ENCODE measurements at places on chromosomes 16 and 17. TPM values are rescaled to one million over a fixed set of nuclear protein-coding genes. Genes with fewer than 3 reads are reported as not detected.

Gene MRPS7
- total RNA-seq: 73.6 TPM

DNA sequence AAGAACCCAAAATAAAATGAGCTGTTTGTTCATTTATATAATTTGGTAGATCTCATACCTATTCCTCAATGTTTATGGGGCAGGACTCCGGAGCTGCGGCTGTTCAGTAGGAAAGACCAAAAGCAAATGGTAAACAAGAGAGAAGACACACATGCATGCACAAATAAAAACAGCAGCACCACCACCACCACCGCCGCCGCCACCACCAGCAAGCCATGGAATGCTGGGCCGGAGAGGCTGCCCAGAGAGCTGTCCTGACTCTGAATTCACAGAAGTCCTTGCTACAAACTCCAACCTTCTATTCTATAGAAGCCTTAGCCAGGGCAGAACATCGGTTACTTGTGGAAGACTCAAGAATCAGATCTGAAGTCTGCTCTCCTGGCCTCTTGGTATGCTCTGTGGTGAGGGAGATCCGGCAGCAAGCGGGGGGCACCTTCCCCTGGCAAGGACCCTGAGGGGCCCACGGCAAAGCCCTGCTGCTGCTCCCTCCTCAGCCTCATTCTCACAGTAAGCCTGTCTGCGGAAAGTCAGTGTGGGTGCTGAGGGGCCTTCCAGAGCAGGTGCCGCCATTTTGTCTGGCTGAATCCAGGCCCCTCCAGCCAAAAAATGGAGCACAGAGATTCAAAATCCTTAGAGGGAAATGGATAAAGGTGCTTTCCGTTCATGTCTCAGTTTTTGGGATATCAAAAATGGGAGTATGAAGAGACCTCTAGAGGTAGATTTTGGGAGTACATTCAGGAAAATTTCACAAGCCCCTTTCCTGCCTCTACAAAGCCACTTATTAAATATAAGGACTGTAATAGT is 6.4 kb upstream of the FOXJ1 start:
- no peak for DNase-seq

Gene ALDH3A1
- 1.8 TPM for total RNA-seq

GRCh38 chr16:50834701-50835100 is 92.8 kb downstream of the CYLD start:
- DNase-seq: no peak

GRCh38 chr17:45428050-45428617 is 4.5 kb downstream of the ARHGAP27 start:
- DNase-seq: no peak

GRCh38 chr17:81553616-81554181 is 1.5 kb upstream of the FAAP100 start:
- DNase-seq: peak; percentile 78

DNA sequence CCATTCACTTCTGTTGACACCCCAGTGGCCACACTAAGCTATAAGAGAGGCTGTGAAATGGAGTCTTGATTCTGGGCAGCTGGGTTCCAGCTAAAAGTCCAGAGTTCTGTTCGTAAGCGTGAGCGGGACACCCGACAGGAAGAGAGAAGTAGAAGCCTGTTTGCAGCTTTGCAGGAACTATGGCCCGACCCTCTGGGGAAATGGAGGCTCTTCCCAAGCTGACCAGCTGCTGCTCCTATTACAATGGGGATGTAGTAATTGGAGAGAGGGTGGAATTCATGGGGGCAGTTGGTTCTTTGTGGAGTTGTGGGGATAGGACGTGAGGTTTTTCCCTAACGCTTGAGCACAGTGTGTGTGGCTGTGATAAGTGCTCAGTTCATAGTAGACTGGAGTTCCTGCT is 28.4 kb downstream of the UBALD1 start:
- DNase-seq: no peak

- DNase-seq: no peak
These were observed at the start of gene COPZ2 for GRCh38 chr17:48037036-48037837. Gene COPZ2, minus strand, starts transcription at chr17:48037797. Its CDS starts 20 bp downstream, at chr17:48037777.

DNA sequence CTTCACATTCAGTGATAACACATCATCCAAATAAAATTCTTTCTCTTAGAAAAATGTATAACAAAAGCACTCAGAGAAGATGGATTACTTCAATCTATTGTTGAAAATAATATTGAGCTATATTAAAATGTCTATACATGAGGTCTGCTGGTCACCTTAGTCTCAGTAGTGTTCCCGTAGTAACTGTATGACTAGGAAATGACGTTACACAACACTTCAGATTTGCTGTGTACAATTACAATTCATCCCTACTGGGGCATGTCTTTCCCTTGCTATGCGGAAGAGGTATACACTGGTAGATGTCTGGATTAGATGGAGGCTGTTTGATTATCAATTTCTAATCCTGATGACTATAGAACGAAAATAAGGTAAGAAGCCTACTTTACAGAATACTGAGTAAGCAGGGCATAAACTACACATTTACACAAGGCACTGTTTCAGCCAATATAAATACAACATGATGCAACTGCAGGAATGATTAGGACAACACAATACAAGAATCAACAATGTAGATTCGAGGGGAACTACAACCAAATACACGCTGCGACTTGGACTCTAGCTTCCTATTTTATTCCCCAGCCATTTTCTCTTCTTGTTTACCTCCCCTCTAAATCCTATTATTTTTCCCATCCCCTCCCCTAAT is 982.5 kb upstream of the CDH8 start:
- no peak for DNase-seq

GRCh38 chr16:70476272-70477020 is 22.1 kb downstream of the FCSK start:
- peak; percentile 32 for DNase-seq

GRCh38 chr16:22355487-22355908 is 18.9 kb downstream of the CDR2 start:
- DNase-seq: no peak

GRCh38 chr17:49520386-49521087 is 25.4 kb downstream of the NGFR start:
- no peak for DNase-seq

Gene SGCA
- not detected for total RNA-seq
